ENCODE measurements at places on chromosomes 13 and 19. TPM values are rescaled to one million over a fixed set of nuclear protein-coding genes. Genes with fewer than 3 reads are reported as not detected.

- DNase-seq = no peak
Measured at GRCh38 chr19:8609279-8610040, 1.1 kb downstream of the ADAMTS10 start.

DNA sequence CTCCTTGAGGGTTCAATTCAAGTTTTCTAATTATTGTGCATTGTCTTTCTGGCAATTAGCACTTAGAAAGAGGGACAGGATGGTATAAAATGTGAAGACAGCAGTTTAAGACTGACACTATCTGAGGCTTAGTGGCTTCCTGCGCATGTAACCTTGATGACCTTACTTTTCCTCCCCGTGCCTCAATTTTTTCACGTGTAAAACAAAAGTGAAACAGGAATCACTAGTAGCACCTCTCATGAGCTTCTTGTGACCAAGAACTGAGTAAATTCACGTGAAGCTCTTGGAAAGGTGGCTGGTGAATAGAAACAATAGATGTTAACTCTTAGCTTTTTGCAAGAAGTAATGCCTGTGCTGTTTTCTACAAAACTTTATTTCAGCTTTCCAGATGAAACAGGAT is 233.9 kb downstream of the LMO7 start:
- peak; percentile 37 for DNase-seq

GRCh38 chr19:44553478-44554171 is 24.1 kb upstream of the CEACAM20 start:
- no peak for DNase-seq

DNA sequence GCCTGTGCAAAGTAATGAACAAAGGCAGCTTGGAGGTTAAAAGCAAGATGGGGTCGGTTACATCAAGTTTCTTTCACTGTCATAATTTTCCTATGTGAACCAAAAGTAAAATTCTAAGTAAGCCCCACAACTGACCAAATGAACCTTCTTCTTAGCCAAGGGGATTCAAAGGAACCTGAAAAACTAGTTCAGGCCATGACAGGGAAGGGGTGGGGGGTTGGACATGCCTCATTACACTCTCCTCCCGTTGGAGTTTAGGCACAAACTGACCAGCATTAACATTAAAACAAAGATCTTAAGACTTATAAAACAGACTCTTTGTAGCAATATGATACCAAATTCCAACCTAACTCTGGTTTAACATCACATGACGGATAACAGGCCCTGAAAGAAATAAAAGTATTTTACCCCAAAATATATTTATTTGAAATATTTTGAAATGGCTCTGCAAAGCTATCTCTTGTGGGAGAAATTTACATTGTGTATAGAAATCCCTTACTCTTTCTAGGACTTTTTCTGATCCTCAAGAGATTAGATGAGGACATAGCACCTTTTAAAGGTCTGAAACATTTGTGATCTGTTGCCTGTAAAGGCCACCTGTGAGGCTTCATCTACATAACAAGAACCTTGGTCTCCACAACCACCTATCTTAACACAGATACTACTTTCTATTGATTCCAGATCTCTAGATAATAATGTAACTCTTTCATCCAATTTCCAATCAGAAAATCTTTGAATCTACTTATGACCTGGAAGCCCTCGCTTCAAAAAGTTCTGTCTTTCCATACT is 1829.0 kb upstream of the MIR17HG start:
- DNase-seq = no peak

Gene NLRP8
- not detected for total RNA-seq

Gene POU2F2
- total RNA-seq = 31.3 TPM

Gene SOX21
- not detected for total RNA-seq

DNA sequence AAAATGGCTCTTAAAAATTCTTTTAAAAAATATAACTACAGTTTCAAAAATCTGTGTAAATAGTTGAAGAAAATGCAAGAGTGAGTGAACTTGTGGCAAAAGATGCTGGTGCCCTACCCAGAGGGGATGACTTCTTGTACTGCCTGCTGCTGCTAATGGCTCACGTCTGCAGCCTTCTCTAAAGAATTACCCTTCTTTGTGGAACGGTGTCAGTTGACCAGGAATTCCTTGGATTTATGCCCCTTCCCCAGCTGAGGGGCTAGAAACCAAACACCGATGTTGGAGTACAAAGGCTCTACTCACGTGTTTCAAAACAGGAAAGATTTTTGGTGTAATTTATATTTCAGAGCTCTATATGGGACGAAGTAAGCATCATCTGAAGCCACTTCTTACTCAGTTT is 1582.8 kb downstream of the OLFM4 start:
- DNase-seq = no peak
